ENCODE measurements at places on chromosomes 16 and 17.
A peak's percentile ranks its signal among the peaks of the same experiment; 100 is the strongest.

DNA sequence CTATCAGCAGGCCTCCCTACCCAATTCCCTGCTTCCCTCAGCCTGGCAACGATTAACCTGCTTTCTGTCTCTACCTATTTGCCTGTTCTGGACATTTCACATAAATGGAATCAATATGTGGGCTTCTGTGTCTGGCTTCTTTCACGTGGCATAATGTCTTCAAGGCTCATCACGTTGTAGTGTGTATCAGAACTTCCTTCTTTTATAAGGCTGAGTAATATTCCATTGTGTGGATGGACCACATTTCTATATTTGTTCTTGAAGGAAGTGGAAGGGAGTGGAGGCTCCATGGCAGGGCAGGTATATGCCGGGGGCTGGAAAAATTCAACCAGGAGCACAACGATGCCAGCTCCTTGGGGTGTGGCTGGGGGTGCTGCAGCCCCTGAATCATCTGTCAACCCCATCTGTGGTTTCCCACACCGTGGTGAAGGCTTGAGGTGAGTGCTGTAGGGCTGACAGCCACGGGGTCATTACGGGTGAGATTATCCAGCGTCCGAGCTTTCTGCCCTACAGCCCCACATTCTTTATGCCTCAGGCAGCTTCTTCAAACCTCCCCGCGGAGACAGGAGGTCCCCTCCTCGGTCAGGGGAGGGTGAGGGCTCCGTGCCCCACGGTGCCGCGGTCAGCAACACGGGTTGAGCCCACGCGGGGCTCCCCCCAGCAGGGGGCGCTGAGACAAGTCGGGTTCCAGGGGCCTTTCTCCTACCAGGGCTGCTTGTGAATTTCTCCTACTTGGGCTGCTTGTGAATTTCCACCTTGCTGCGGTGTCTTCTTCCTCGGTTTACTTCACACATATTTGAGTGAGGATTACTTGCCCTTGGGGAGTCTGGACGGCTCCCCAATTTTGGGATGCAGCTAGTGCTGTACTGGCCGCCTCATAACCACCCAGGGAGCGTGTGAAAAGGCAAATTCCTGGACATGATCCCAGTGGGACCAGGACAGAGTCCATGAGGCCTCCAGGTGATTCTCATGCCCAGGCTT, 18.3 kb upstream of the WFIKKN2 start:
- peak overlapping the region; percentile 61 for H3K27ac ChIP-seq
- no peak for DNase-seq
- no peaks in the 10 kb centered on the region for H3K27me3 ChIP-seq
- H3K4me3 ChIP-seq: peak overlapping the region; percentile 45

GRCh38 chr16:83577078-83577745, 230.6 kb upstream of the HSBP1 start:
- no peak overlapping the region for H3K27ac ChIP-seq
- DNase-seq: no peak
- H3K36me3 ChIP-seq: no peaks in the 10 kb centered on the region
- H3K4me3 ChIP-seq: no peak overlapping the region

DNA sequence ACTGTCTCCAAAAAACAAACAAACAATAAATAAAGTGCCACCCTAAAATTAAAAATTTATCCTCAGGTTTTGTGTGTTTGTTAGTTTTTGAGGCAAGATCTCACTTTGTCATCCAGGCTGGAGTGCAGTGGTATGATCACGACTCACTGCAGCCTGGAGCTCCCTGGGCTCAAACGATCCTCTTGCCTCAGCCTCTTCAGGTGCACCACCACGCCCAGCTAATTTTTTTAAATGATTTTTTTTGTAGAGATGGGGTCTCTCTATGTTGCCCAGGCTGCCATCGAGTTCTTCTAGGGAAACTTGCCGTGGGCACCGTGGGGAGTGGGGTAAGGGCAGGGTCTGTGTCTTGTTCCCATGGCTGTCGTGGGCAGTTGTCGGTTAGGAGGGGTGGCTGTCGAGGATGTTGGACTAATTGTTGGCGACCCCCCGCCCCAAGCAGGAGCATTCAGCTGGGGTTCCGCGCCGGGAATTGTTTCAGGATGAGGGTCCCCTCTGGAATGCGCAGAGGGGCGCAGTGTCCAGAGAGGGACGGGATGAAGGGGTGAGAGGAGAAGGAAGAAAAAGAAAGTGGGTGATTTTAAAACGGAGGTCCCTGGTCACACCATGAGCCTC, 1.1 kb upstream of the RNF213 start:
- no peaks in the 10 kb centered on the region for H3K27me3 ChIP-seq
- no peaks in the 10 kb centered on the region for H3K36me3 ChIP-seq
- peaks cover 48% of the 10 kb centered on the region for H3K4me1 ChIP-seq
- DNase-seq: no peak

- peaks cover 68% of the 10 kb centered on the region for H3K4me1 ChIP-seq
- H3K27ac ChIP-seq: peak overlapping the region; percentile 99
- peak overlapping the region; percentile 53 for H3K4me3 ChIP-seq
- peaks cover 14% of the 10 kb centered on the region for H3K36me3 ChIP-seq
Observed at GRCh38 chr16:27326738-27327585, 13.2 kb downstream of the IL4R start.

DNA sequence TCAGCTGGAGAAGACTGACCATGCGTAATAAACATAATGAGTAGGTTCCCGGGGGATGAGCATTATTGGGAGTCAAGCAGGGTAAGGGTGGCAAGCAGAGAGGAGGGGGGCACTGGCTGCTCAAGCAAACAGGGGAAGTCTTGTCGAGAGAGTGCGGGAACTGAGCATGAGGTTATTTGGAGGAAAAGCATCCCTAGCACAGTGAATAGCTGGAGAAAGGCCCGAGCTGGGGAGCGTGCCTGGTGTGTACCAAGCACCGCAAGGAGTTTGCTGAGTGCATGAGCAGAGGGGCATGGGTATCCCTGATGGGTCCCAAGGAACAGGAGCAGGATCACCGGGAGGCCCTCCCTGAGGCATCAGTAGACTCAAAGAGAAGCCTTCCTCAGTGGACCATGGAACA, 17.2 kb downstream of the CYTH1 start:
- H3K4me1 ChIP-seq: peaks cover 56% of the 10 kb centered on the region
- no peaks in the 10 kb centered on the region for H3K27me3 ChIP-seq
- H3K36me3 ChIP-seq: no peaks in the 10 kb centered on the region
- H3K4me3 ChIP-seq: no peak overlapping the region
- no peak overlapping the region for H3K27ac ChIP-seq

- no peaks in the 10 kb centered on the region for H3K27me3 ChIP-seq
- no peak for DNase-seq
- H3K27ac ChIP-seq: peak overlapping the region; percentile 76
Observed at GRCh38 chr16:80084614-80085013, 456.2 kb upstream of the DYNLRB2 start.

GRCh38 chr17:78960928-78961327, 18.8 kb downstream of the LGALS3BP start:
- no peak overlapping the region for H3K27ac ChIP-seq
- H3K4me1 ChIP-seq: peaks cover 11% of the 10 kb centered on the region
- DNase-seq: no peak
- no peaks in the 10 kb centered on the region for H3K36me3 ChIP-seq
- no peak overlapping the region for H3K4me3 ChIP-seq

DNA sequence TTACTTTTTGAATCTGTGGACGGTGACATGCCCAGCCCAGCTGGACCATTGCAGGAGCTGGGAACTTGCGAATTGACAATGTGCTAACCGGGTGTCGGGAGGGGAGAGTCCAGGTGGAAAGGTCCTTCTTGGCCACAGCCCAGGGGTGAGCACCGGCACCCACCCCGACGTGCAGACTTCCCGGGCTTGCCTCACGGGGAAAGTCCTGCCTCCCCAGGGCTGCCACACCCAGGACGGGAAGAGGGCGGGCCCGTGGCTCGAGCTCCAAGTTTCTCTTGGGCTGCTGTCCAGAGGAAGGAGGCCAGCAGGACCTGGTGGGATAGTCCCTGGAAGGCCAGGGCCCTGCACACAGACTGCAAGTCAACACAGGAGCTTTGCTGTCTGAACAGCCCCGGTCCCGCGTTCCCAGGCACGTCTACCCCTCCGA, 17.7 kb downstream of the CARD14 start:
- no peak for DNase-seq
- H3K4me3 ChIP-seq: peak overlapping the region; percentile 21
- H3K36me3 ChIP-seq: peaks cover 17% of the 10 kb centered on the region
- H3K27me3 ChIP-seq: no peaks in the 10 kb centered on the region

GRCh38 chr16:72609933-72610332, 438.0 kb upstream of the PMFBP1 start:
- DNase-seq: no peak
- no peaks in the 10 kb centered on the region for H3K4me1 ChIP-seq
- H3K27ac ChIP-seq: no peak overlapping the region

All from esophagus squamous epithelium (tissue), 5 donors.